ENCODE measurements at places on chromosomes 16 and 17.

DNA sequence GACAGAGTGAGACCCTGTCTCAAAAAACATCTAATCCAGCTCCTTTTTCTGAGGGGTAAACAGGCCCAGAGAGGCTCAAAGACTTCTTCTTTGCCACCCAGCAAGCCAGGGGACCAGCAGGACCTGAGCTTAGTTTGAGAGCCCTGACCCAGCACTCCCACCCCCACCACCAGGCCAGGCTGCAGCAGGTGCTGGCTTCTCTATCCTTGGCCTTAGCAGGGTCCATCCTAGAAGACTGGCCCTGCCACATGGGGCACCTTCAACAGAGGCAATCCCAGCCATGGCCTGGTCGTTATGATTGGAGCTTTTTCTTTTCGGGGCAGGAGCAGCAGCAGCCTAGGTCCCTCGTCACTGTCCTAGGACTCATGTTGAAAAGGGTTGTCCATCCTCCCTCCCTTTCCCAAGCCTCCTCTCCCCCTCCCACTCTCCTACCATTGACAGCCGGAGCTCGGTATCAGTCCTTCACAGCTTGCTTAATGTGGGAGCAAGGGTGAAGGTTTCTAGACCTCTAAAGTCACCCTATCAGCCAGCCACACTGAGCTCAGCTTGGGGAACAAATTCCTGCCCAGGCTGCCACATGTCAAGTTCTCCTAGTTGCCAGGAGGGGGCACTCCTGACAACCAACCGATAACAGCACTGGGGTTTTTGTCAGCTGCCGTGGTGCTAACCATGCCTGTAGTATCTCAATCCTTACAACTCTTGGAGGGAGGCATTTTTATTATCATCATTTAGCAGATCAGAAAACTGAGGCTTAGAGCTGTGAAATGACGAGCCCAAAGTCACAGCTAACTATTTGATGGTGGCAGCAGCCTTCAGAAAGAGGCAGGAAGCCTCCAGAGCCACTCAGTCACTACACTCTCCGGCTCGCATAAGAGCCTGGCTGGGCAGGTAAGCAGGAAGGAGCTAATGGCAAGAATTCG, 11.2 kb downstream of the MRPL27 start:
- peak; percentile 65 for DNase-seq

- no peak for DNase-seq
These were observed 5.9 kb upstream of the CORO6 start for GRCh38 chr17:29628644-29629043.

GRCh38 chr17:57744195-57745170, 616 bp downstream of the CCDC182 start:
- DNase-seq, result no peak

DNA sequence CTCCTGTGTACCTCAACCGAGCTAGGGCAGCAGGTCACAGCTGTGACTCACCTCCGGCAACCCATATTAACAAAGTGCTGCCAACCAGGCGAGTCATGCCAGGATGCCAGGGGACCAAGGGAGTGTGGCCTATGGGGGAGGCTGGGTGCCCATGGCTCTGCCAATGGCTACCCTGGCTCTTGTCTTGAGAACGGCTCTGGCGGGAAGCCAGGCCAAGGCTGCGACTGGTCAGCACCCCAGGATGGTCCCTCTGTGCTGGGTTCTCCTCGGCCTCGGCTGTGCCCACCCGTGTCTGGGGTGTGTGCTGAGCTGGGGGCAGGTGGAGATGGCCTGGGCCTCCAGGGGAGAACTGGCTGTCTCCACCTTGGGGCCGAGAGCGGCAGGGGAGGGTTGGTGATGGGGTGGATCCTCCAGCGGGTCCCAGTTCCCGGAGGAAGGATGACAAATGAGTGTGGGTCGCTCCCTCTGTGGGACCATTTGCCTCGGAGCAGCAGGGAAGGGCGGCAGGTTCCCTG, 75.8 kb downstream of the MRC2 start:
- no peak for DNase-seq

DNA sequence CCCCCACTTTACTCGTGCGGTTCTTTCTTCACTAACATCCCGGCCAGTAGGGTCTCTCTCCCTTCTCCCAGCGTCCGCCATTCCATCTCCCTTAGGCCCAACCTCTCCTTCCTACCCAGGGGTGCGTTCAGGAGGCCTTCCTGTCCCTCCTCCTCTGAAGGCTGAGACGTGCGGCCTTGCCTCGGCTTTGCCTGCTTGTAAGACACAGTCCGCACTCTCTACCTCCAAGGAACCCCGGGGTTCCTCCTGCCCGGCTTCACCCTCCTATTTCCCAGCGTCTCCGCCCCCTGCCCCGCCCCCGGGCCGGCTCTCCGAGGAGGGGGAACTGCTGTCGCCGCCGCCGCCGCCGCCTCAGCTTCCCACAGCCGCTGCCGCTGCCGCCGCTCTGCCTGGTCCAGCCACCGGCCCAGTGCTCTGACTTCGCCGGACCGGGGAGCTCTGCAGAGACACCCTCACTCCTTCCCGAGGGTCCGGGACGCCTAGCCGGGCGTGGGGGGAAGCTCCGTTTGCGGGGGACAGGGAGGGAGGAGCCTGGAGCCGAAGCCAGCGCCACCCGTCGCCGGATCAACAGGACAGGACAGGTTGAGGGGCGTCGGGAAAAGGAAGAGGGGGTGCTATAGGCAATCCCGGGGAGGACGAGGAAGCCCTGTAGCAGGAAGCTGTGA, 1.2 kb upstream of the FGF11 start:
- peak; percentile 66 for DNase-seq

DNA sequence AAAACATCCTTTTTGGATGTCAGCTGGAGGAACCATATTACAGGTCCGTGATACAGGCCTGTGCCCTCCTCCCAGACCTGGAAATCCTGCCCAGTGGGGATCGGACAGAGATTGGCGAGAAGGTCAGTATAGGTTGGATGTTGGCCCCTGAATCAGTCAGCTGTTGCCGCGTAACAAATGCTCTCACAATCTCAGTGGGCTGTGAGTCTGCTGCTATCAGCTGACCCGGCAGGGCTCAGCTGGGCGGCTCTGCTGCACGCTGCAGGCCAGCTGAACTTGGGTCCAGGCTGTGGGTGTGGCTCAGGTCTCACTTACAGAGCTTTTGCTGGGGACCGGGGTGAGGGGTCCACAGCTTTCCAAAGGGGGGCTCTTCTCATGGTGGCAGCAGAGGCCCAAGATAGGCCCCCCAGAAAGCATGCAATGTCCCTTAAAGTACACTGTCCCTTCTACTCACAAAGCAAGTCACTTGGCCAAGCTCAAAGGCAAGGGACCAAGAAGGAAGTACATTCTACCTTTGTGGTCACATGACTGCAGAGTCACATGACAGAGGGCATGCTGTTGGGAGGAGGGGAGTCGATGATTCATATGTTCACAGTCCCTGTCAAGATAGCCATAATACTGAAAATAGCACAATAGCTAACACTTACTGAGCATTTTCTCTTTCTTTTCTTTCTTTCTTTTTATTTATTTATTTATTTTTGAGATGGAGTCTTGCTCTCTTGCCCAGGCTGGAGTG, 134.2 kb downstream of the ABCC1 start:
- DNase-seq, result no peak

GRCh38 chr17:79988185-79988971, 47.3 kb downstream of the TBC1D16 start:
- DNase-seq, result peak; percentile 70

GRCh38 chr17:76811834-76812233, 56.4 kb upstream of the MGAT5B start:
- no peak for DNase-seq

- no peak for DNase-seq
These were observed 30.5 kb upstream of the IRF8 start for GRCh38 chr16:85868495-85868894.

DNA sequence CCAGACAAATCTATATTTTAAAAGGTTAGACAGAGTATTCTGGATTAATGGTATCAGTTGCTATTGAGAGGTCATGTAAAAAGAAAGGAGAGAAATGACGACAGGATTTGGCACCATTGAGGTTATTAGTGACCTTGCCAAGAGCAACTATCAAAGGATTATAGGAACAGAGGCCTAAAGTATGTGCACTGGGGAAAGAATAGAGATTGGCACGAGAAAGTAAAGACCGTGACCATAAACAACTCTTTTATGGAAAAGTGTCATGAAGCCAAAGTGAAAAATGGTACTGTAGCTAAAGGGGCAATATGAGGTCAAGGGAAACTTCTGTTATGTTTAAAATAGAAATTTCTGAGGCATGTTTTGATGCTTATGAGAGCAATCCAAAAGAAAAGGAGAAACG, 115.2 kb upstream of the KIF2B start:
- no peak for DNase-seq

DNA sequence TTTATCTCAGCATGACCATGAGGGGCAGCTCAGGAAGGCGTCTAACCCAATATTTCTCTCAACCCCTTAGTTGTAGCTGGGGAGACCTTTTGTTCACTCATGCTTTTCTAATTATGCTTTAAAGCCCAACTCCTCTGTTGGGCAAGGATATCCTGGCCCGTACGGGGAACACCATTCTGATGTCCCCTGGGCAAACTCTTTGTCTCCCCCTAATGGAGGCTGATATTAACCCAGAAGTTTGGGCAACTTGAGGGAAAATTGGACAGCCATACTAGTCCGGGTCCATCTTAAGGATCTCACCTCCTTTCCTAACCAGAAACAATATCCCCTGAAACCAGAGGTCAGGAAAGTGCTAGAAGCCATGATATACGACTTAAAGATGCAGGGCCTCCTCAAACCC, 143.7 kb upstream of the COX10 start:
- no peak for DNase-seq

- peak; percentile 84 for DNase-seq
These were observed 14.0 kb upstream of the BAIAP2 start for GRCh38 chr17:81020767-81021497.

DNA sequence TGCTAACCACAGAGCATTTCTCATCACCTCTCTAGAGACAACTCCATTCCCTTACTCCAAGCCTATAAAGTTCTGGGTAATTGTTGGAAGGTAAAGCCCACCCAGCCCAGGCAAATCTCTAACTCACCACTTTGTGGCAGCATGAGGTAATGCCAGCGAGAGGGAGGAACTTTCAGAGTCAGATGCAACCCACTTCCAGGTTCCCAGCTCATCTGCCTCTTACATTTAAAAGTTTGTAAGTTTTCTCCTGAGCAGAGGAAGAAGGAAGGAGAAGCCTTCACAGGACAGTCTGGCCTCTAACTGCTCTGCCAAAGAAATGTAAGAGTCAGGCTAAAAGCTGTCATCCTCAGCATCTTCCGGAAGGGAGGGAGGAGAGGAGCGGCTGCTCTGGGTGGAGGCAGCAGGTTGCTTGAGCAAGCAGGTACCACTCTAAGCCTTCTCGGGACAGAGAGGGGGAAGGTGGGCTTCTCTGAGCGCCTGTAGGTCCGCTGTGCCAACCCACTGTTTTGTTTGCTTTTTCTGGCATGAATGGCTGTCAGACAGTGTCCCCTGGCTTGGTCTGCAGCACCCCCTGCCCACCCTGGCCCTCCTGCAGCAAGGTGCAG, 1.0 kb downstream of the ZNF319 start:
- DNase-seq, result no peak

GRCh38 chr17:75914643-75915267, 10.1 kb upstream of the MRPL38 start:
- no peak for DNase-seq

GRCh38 chr16:70700101-70701020, 14.5 kb upstream of the MTSS2 start:
- DNase-seq, result no peak

DNA sequence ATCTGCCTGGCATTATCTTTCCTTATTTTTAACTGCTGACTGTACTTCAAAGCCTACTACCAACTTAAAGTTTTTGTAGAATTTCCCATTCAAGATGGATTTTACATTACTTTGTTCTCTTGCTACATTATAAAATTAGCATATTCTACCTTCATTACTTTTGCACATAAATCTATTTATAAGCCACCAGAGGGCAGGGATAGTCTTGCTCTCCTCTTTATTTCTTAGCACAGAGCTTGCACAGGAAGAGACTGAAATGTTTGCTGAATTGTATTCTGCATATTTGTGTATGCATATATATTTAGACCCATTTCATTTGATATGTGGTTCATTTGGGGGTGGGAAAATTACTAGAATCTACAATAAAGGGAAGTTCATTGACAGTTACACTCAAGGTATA, 108.0 kb downstream of the SKAP1 start:
- no peak for DNase-seq

DNA sequence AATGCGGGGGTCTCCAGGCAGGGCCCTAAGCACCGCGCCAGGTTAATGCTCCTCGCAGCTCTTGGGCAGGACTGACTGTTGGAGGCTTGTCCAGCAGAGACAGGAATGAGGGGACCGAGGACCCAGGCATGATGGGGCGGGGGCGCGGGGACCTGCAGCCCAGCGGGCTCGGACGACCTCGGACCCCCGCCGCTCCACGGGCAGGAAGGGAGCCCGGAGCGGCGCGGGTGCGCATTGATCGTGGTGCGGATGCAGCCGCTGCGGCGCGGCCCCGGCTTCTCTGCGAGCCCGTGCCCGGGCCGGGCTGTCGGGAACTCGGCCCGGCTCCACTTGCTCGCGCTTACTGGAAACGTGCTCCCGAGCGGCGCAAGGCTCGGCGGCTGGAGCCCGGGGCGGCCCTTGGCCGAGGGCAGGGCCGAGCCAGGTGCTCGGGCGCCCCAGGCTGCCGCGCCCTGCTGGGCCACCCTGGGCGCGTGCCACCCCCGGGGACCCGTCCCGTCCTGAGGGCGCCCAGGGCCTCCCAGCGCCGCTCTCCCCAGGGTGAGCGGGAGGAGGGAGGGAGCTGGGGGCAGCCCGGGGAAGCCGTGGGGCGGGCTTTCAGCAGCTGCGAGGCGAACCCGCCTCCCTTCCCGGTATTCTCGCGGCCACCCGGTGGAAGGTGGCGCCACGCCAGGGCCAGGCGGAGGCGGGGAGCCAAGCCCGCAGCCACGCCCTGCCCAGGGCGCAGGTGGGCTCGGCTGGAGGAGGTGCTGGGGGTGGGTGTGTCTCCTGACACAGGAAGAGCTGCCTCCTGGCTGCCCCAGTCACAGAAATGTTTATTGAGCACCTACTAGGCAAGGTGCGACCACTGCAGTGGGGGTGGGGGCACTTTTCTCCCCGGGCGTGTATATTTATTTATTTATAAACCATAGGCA, 45.9 kb downstream of the SOCS3 start:
- DNase-seq, result peak; percentile 90

DNA sequence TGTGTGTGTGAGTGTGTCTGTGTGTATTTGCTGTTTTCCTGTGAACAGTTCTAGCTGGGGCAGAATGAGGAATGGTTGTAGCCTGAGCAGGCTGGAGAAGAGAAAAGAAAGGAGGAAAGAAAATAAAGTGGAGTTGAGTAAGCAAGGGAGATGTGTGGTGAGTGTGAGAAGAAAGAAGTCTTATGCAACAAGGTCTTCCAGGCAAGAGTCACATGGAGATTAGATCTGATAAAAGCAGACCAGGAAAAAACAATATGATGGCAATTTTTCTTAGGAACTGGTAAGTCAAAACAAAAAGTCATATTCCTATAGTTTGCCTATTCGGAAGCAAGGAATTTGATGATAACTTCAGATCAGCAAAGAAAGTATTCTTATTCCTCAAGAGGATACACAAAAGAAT, 125.0 kb downstream of the HS3ST3A1 start:
- no peak for DNase-seq

GRCh38 chr17:47889734-47890529, 6.1 kb upstream of the SP2 start:
- DNase-seq, result peak; percentile 84
